ENCODE measurements at places on chromosomes 3 and 15.
A peak's percentile ranks its signal among the peaks of the same experiment; 100 is the strongest.

- DNase-seq, result peak; percentile 18
These were observed 72.3 kb downstream of the CD200R1L start for GRCh38 chr3:112774293-112774926.

DNA sequence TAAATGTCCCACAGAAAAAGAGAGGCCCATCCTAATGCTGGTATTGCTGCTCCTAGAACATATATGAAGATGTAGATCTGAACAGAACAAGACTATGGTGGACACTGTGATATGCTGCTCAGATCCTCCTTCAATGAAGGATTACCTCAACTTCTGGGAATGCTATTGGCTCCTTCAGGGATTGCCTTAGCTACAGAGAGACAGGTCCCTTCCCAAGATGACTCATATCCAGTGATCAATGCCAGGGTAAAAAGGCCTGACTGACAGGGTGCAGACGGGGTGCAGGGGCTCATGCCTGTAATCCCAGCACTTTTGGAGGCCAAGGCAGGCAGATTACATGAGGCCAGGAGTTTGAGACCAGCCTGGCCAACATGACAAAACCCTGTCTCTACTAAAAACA, 20.5 kb upstream of the STAG1 start:
- DNase-seq, result no peak

GRCh38 chr15:63436341-63436740, 54.7 kb upstream of the CA12 start:
- no peak for DNase-seq

DNA sequence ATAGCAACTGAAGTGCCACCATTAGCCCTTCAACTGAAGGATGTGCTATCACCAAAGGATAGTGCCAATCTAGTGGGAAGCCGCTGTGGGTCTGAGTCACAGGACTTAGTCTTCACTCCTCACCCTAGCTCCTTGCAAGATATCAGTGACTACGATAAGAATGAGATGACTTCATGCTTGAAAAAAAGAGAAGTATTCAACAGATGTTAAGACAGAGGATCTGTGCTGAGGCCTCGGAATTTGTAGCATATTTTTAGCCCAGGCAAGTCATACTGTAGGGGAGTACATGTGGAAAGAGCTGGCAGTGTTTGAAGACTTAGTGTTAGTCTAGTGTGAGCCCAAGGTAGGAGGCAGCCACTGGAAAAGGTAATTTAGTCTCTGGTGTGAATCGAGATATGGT, 270.7 kb upstream of the LRTM1 start:
- no peak for DNase-seq

- DNase-seq, result no peak
These were observed 879 bp upstream of the SEC13 start for GRCh38 chr3:10321630-10322351.

DNA sequence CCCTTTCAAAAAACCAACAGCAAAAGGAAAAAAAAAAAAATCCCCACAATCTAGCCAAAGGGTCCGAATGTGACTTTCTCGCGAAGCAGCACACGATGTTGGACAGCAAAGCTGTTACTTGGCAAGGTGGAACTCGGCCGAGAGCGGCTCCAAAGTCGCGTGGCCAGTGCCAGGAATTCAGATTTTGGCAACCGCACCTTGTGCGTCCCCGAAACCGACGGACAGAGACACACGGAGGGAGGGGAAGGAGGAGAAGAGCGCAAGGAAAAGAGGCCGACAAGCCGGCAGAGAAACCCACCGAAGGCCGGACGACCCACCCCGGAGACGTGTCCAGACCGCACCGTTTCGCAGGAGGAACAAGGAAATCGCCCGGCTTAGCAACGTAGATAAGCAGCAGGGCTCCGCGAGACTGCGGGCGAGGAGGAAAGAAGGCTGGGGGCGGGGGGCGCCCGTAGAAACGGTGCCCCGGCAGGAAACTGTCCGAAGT, 517.3 kb downstream of the MECOM start:
- peak; percentile 50 for DNase-seq

DNA sequence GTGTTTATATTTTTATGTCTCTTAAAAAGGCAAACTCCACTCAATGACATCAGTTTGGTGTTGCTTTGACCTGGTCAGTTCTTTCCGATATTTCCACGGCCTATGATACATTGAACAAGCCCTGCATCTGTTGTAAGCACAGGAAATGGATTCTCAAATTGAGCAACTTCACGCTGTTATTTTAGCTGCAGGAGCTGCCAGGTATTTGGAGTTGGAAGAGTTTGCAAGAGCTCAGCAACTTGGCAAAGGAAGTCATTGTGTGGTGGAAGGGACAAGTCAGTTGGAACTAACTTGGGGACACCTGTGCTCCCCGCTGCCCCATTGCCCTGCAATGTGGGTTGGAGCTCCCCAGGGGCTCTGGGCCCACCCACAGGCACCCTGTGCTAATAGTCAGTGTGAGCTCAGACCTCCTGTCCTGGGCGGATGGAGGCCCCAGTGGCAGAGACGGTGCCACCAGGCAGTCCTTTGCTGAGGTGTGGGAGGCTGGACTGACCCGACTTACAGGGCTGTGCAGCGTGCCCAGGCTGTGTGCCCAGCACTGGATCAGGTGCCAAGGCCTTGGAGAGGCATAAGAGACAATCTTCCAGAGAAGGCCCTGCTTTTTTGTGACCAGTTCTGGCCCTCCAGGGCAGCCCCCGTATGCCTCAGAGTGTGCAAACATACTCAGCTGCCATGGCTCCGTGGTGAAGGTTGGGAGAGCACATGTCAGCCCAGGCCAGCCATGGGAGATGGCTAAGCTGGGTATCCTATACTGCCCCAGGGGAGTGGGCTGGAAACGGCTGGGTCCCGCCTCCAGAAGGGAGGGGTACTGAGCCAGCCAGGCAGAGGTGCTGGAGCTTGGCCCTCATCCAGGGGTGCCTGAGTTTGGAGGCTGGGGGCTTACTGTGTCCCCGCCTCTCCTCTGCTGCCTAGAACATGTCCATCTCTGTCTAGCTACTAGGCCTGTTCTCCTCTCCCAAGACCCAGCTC, 43.5 kb downstream of the KY start:
- no peak for DNase-seq

DNA sequence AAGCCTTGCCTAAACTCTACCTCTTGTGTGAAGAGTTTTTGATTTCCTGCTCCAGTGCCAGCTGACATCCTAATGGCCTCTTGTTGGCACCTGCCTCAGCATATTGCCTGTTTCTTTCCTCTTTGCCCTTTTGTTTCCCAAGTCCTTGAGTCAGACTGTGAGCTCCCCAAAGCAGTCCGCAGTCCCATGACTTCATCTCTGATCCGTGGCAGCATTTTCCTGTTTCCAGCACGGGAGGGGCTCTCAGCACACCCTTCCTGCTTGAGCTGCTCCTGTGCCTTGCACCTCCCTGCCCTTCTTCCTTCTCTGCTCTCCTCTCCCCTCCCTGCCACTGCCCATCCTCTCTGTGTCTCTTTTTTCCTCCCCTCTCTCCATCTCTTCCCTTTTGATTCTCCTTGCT, 179.6 kb downstream of the EPHB1 start:
- no peak for DNase-seq

GRCh38 chr15:63460210-63461155, 43.9 kb upstream of the USP3 start:
- DNase-seq, result no peak

- DNase-seq, result peak; percentile 25
These were observed 459.5 kb downstream of the NR2F2 start for GRCh38 chr15:96790004-96790403.

- DNase-seq, result no peak
These were observed 84.1 kb downstream of the MEIS2 start for GRCh38 chr15:37016231-37016630.

DNA sequence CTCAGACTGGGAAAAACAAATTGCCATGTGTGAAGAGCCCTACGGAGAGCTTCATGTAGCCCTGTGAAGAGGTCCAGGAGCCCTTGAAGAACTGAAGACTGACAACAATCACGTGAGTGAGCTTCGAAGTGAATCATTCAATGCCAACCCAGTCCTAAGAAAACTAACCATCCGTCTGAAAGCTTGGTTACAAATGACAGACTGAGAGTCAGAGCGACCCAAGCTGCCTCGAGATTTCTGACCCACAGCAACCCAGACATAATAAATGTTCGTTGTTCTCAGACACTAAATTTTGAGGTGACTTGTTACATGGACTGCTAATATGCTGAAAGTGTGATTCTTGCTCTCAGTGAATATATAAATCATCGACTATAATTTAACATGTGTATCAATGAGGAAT, 987.2 kb upstream of the ROBO1 start:
- DNase-seq, result no peak

GRCh38 chr3:58693940-58694850, 27.6 kb upstream of the FAM3D start:
- peak; percentile 37 for DNase-seq

GRCh38 chr15:59590027-59590426, 21.6 kb upstream of the GCNT3 start:
- DNase-seq, result no peak

- DNase-seq, result no peak
These were observed 259.5 kb upstream of the GRM7 start for GRCh38 chr3:6601374-6601773.

DNA sequence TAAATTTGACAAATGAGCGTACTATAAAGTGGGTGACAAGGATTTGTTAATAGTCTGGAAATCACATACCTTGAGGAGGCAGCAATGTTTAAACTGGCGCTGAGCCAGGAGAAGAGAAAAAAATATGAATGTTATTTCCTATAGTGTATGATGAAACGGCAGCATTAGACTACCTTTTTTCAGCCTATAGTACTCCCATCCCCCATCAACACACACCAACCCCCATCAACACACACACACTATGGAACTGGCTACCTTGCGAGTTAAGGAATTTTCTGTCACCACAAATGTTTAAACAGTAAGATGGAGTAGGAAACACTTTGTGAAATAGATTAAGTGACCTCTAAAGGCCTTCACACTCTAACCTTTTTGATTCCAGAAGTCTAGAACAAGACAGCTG, 46.8 kb upstream of the ZCWPW2 start:
- DNase-seq, result no peak

DNA sequence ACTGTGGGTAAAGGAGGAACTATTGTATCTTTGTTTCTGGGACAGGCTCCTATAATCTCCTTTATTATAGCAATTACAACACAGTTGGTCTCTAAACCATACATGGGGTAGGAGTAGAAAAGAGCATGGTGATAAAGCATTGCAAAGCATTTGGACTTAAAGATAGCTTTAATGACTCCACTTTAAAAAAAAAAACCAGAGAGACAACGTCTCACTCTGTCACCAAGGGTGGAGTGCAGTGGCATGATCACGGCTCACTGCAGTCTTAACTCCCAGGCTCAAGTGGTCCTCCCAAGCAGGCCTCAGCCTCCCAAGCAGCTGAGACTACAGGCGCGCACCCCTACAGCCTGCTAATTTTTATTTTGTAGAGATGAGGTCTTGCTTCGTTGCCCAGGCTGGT, 68.2 kb downstream of the DENND4A start:
- no peak for DNase-seq

DNA sequence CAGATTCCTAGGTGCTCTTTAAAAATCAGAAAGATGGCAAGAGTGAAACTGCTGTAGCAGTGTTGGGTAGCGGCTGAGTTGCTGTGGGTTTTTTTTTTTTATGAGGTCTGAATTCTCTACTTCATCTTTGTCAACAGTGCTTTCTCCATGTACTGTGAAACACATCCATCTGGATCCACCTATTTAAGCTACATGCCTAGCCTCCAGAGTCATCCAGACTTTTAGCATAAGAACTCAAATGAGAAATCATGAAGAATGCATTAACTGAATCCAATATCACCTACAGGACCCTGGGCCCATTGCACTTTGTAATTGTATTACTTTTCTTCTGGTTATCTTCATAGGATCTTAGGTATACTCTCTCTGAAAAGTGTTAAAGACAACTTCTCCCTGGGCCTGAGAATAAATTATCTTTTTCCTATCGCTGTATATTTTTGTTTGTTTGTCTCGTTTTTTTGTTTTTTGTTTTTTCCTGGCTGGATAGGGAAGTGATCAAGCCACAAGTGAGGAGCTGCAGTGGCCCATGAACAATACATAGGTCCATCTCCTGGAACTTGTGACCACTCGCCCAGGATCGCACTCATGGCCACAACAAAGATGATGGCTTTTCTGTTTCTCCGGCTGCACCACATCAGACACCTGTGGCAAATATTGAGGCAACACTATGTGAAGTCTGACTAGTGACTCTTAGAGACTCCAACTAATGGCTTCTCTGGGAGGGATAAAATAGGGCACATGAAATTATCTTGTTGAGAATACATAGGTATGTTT, 609.9 kb upstream of the AGTR1 start:
- DNase-seq, result no peak

GRCh38 chr15:100114100-100114499, 227.7 kb downstream of the ADAMTS17 start:
- no peak for DNase-seq
